ENCODE measurements at places on chromosomes 13 and 19.

DNA sequence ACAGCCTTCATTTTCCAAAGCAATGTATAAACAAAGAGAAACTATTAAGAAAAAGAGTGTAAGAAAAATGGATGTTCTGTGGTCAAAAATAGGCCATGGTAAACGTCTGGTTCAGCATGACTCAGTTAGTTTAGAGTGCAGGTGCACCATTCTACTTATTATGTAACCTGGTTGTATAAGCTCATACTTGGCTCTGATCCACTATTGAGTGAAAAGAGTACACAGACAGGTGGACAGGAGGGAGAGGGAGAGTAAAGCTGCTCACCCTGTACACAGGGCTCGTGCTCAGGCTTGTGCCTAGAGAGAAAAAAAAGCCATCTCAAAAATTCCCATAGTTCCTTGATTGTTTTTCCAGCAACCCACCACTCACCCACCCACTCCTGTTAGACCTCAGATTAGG lies 85.8 kb upstream of the ZNF91 start:
- no peak for DNase-seq

- DNase-seq = no peak
Measured at GRCh38 chr13:38542601-38543000, 144.3 kb upstream of the FREM2 start.

DNA sequence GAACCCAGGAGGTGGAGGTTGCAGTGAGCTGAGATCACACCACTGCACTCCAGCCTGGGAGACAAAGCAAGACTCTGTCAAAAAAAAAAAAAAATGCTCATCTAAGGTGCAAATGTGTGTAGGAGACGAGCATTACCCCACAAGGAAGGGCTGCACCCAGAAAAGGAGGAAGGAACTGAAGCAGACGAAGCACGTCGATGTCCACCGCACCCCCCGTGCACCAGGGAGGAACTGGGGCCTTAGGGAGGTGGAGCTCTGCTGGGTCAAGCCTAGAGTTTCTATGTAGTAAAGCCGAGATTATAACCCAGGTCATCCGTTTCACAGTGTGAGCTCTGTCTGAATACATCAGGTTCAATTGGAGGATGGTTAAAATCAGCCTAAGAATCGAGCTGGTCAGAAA lies 1.1 kb downstream of the VSTM1 start:
- peak; percentile 2 for DNase-seq

DNA sequence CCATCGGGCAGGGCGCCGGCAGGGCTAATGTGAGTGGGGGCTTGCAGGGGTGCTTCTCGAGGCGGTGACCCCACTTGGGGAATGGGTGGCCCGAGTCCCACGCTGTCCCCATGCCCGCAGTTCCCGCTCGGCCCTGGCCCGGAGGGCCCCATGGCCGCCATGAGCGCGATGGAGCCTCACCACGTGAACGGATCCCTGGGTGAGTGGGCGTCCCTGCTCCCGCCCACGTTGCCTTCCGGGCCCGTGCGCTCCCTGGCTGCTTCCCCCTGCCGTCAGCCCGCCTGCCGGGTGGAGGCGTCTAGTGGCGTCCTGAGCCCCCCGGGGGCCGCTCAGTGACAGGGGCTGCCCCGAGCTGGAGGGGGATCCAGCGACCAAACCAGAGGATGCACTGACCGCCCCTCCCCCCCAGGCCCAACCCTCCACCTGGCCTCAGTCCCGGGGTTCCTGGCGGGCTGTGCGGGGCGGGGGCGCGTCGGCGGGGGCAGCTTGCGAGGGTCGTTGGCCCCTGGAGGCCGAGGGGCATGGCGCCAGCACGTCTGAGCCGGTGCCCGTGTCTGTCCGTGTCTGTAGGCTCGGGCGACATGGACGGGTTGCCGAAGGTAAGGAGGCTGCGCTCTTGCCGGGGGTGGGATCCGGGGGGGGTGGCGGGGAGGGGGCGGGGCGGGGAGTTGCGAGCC lies 4.8 kb downstream of the ISYNA1 start:
- DNase-seq = peak; percentile 73

- no peak for DNase-seq
Measured at GRCh38 chr19:54271106-54271505, 9.8 kb downstream of the LILRB2 start.

- peak; percentile 87 for DNase-seq
Measured at GRCh38 chr19:3061182-3062161, 823 bp downstream of the TLE5 start.

- no peak for DNase-seq
Measured at GRCh38 chr19:46533078-46533620, 37.5 kb upstream of the PNMA8B start.

GRCh38 chr19:41939861-41940730 lies 11.8 kb upstream of the ERFL start:
- DNase-seq = peak; percentile 86

DNA sequence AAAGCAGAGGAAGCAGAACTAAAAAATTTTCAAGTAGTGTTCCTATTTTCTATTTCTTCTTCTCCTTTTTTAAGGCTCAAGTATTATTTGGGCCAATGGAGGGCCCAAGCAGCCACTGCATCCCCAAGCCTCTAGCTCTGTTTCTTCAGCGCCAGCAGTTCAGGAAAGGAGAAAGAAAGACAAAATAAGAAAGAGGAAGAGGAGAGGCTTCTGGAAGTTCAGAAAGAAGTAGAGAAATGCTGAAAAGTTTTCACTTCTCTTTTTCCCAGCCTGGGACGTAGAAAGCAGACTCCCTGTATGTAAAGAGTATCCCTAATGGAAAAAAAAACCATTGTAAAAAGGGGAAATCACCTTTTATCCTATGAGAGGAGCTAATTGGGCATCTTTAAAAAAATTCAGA lies 165.5 kb upstream of the KLF12 start:
- DNase-seq = no peak

GRCh38 chr19:2039959-2040646 lies 10.9 kb downstream of the MKNK2 start:
- DNase-seq = no peak

- DNase-seq = no peak
Measured at GRCh38 chr13:66657165-66657881, 572.8 kb downstream of the PCDH9 start.

- no peak for DNase-seq
Measured at GRCh38 chr13:107097916-107098315, 530.0 kb upstream of the ARGLU1 start.
